Tongue (tissue), 3 donors: ENCODE measurements at places on chromosomes 7 and 10. TPM values are rescaled to one million over a fixed set of nuclear protein-coding genes. Genes with fewer than 3 reads are reported as not detected.
A peak's percentile ranks its signal among the peaks of the same experiment; 100 is the strongest.

The PLEKHA8 gene
- 14.4 TPM for total RNA-seq

DNA sequence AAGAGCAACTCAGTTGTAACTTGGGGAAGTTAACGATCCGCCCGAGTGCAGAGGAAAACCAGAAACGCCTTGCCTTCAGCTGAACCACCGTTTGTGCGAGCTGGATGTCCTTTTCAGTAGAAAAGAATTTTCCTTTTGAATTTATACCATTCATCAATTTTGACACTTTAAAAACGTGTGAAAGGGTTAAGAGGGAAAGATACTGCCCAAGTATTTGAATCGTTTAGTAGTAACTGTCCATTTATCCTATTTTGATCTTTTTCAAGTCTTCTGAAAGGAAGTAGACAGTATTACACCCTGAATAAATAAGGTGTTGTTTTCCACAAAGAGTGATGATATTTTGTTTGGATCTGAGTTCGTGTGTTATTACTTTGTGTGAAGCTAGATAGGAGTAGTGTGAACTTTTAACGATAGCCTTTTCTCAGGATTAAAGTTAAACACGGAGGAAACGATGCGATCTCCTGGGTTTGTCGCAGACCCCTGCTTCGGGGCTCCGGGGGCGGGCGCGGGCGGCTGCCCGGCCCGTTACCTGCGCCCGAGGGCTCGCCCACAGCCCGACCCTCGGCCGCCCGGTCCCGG, 830 bp upstream of the BMI1 start:
- DNase-seq: peak; percentile 44

DNA sequence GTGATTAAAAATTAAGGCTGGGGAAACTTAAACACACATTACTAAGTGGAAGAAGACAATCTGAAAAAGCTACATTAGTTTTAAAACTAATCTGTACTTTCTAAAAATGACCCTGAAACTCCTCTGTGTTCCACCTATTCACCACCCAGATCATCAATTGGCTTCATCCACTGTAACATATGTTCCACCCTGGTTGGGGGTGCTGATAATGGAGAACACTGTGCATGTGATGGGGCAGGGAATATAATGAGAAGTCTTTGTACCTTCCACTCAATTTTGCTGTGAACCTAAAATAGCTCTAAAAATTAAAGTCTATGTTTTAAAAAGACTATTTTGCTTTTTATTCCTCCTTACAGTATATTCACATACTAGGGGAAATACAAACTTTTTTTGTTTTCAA, 132.7 kb downstream of the CNOT4 start:
- DNase-seq: no peak

- no peak for DNase-seq
Measured at GRCh38 chr10:123147635-123148413, at the start of gene HMX2. TSS of gene HMX2 (plus strand) at chr10:123148136. CDS start at chr10:123148379, 243 bp downstream.

The KNDC1 gene
- 1.7 TPM for total RNA-seq

DNA sequence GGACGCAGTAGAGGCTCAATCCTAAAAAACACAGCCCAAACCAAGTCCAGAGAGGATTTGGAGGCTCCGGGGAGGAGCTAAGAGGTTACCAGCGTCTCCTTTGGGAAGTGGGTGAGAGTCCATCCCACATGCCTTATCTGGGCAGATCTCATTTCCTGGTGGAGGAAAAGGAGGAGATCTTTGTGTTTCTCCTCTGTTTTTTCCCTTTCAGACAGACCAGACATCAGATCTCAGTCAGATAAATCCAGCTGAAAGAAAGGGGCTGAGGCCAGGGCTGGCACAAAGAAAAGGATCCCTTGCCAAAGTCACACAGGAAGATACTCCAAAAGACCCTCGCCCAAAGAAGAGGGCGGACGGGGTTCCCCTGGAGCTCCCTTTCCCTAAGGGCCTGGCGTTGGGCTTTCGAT, 58.3 kb upstream of the COMTD1 start:
- DNase-seq: no peak

The WAC gene
- total RNA-seq: 97.9 TPM

The MSMB gene
- total RNA-seq: not detected

GRCh38 chr10:13730956-13731355, 144.2 kb downstream of the PRPF18 start:
- peak; percentile 55 for DNase-seq

DNA sequence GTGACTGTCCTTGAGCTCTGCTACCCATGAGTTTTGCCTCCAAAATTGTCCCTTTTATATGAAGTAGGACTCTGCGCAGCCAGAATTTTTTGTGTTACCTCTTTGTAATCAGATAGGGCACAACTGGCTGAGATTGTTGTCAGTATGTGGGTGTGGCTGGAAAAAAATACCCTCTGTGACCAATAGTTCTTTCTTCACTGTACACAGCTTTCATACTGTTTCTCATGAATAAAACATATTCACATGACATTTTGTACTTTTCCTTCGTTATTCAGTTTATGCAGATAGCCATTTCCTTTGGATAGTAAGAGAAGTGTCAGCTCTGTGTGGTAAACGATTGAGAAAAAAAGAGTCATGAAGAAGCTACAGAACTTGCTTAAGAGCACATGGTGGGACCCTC, 49.6 kb upstream of the WNT8B start:
- DNase-seq: no peak

- DNase-seq: no peak
Measured at GRCh38 chr10:131081376-131081775, 230.1 kb downstream of the TCERG1L start.

DNA sequence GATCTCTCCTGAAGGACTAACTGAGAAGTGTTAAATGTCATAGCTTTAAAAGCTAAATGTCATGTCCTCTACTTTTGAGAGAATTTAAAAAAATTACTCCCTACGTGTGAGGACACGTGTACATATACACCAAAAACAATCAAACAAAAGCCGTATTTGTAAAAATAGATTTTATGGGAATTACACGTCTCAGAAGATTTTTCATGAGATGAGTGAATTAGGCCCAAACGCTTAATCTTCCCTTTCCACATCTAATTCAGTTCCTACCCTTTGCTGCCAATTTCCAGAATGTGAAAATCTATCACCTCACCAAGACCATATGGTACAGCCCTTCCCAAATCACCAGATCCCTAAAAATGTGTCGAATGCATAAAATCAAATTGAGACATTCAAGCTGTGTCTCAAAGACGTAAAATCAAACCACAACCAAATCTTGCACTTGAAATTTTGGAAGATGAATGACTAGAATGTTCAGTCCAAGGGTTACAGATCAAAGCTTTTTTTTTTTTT, 1.0 kb upstream of the CTTNBP2 start:
- DNase-seq: peak; percentile 26

The BICC1 gene
- total RNA-seq: 32.5 TPM

The ACBD7 gene
- 1.0 TPM for total RNA-seq

- DNase-seq: no peak
Measured at GRCh38 chr7:128221929-128222403, 19.1 kb upstream of the LEP start.

GRCh38 chr10:78691301-78692030, 377.3 kb upstream of the ZMIZ1 start:
- no peak for DNase-seq

- no peak for DNase-seq
Measured at GRCh38 chr10:124000792-124001201, 92.6 kb downstream of the CHST15 start.

DNA sequence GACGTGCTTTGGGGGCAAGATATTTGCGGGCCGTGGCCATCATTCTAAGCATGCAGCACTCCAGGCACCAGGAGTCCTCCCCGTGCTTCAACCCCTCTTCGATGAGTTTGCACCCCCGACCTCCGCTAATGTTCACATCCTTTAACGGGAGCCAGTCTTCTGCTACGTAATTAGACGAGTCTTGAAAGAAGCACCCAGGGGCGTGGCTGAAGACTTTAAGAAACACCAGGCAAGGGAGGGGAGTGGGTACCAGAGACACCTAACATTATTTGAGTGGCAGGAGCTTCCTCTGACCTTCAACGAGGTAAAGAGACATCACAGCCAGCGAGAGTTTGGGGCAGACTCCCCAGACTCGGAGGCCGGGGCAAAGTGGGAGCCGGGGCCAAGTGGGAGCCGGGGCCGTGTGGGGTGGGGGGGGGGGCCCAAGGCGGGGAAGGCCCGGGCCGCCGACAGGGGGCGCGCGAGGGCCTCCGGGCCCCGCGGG, 31.1 kb upstream of the TOMM7 start:
- peak; percentile 37 for DNase-seq

GRCh38 chr10:91901784-91902677, 7.3 kb downstream of the FGFBP3 start:
- no peak for DNase-seq

DNA sequence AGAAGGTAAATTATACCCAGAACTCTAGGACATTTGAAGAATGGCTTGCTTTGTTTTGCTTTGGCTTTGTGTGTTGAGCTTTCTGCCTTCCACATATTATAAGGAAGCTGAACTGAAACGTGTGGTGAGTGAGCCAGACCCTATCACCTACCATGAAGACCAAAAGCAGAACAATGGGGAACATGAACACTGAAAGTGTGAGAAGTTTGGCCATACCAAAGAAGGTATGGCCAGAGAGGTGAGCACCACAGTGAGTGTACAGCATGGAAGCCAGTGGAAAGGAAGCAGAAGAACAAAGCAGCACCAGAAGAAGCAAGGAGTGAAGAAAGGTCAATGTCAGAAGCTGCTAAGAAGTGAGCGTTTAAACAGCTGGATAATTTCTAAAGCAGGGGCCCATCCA, 59.7 kb upstream of the CCDC71L start:
- DNase-seq: no peak

The ZNF277 gene
- 32.5 TPM for total RNA-seq

- no peak for DNase-seq
Measured at GRCh38 chr7:21140622-21141021, 287.3 kb upstream of the SP4 start.

DNA sequence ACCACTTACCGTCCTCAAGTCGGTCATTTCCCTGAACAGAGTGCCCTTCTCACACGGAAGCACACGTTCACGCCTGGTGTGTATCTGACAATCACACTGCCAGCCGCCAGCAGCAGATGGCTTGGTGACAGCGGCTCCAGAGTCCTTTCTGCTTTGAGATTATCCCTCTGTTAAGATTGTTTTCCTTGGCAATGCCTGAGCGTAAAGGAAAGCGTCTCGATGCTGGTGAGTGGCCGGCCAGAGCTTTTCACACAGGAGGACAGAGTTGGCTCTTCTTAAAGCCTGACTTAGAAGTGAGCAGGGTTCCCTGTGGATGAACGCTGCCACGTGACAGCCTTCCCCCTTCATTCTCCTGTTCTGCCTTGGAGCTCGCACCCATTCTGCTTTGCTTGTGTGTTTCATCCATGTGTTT, 22.1 kb upstream of the PRKAR1B start:
- DNase-seq: peak; percentile 78

DNA sequence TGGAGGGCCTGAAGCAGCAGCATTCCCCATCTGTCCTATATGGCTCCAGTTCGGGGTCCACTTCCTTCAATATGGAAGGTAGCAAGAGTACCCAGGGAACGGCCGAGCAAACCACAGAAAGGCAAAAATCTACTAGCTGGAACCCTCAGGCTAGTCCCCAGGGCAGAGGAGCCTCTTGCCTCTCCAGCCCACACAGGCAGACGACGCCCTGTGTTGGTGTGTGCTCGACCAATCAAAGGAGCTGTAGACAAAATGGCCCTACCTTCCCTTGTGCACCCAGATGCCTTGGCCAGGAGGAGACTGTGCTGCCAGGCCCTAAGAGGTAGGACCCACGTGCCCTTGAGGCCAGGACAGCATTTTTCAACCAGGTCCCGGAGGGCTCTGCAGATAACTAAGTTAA, 91.5 kb downstream of the FAM53B start:
- DNase-seq: no peak

DNA sequence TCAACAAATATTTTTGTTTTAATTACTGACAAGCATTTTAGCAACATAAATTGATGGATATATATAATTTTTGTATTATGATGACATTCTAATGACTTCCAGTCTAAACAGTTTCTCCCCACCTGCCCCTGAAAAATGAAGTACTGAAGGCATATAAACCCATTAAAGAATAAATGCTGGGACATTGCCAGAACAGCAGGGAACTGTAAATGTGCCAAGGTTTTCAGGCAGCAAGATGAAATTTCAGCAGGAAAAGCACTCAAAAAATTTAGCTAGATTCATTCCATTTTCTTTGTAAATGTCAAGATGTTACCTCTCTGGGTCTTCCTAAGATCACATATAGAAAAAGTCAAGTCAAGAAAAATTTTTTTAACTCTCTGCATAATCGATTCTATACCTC, 11.0 kb upstream of the TLL2 start:
- no peak for DNase-seq

GRCh38 chr10:79244841-79245504, 102.3 kb upstream of the PPIF start:
- DNase-seq: no peak

The TMEM26 gene
- 7.4 TPM for total RNA-seq

DNA sequence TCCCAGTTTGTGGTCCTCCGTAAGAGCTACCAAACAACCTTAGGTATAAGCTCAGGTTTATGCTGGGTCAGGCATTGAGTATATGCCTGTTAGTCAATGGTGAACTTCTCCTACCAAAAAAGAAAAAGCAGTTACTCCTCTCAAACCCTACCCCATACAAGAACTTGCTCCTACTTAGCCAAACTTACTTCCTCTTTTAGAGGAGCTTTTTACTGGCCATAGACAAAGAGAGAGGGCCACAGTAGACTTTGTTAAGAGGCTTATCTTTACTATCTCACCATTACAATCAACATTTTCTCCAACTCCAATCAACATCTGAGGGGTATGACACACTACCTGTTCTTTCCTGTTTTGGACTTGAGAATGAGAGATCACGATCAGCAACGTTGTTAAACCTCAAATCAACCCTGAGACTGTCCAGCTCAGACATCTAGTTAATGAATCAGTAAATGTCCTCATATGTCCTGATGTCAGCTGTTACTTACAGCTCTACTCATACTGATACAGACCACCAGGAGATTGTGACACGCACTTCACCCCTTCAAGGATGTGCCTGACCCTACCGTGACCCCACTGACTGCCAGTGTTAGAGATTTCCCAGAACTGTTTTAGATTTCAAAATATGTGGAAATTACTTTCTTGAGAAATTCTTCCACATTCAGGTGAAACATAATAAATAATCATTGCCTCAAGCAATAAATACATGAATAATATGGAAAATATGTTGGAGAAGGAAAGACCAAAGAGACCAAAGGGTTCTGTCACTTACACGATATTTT, 18.4 kb upstream of the CCDC71L start:
- no peak for DNase-seq

The INPP5F gene
- 24.6 TPM for total RNA-seq

The PRRT4 gene
- 7.6 TPM for total RNA-seq

The LHFPL3 gene
- total RNA-seq: not detected

DNA sequence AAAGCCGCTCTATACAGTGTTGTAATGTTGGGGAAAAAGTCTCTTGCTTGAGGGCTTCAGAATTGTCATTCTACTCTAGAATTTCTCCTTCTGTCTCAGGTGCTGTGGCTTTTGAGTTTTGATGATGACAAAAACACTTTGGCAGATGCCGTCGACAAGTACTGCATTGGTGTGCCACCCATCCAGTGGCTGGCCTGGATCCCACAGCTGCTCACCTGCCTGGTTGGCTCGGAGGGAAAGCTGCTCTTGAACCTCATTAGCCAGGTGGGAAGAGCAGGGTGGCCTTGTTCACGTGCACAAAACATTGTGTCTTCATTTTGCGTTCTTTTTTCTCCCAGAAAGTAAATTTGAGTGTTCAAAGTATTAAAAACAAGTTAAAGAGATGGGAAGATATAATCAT, 112.0 kb downstream of the TRRAP start:
- DNase-seq: no peak

- DNase-seq: peak; percentile 47
Measured at GRCh38 chr7:139918480-139918879, 89.4 kb downstream of the TBXAS1 start.

- DNase-seq: peak; percentile 58
Measured at GRCh38 chr7:129969881-129970446, 17.2 kb upstream of the UBE2H start.

- DNase-seq: no peak
Measured at GRCh38 chr7:93913197-93913596, 6.8 kb downstream of the GNGT1 start.

- no peak for DNase-seq
Measured at GRCh38 chr10:27068217-27068891, 31.9 kb downstream of the ANKRD26 start.
